Myocyte (in vitro differentiated cells): ENCODE measurements at places on chromosomes 3 and 15.

GRCh38 chr3:184227481-184227935 lies 1.9 kb upstream of the VWA5B2 start:
- peak; percentile 34 for DNase-seq

DNA sequence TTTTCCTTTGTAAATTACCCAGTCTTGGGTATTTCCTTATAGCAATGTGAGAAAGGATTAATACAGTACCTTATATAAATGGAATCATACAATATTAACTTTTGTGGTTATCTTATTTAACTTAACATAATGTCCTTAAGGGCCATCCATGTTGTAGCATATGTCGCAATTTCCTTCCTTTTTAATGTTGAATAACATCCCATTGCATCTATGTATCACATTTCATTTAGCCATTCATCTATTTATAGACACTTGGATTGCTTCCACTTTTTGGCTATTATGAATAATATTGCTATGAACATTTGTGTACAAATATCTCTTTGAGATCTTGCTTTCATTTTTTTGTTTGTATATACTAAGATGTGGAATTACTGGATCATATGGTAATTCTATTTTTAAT lies 342.2 kb downstream of the PDCD6IP start:
- no peak for DNase-seq

- DNase-seq = no peak
These were observed 100.6 kb upstream of the TSC22D2 start for GRCh38 chr3:150307311-150308036.

DNA sequence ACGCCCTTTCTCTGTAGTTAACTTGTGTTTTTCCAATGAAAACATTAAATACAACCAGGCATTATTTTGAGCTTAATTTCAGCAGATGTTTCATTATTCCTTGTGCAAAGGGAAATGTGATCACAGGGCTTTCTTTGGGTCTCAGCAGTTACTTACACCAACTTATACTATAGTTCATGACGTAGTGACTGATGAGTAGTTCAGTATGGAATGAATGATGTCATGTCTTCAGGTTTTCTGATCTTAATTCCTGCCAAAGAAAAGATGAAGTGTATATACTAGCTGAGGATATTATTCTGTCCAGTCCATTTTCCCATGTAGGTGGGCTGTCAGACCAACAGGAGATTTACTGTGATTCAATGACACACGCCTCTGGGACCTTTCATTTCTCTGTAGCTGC lies 61.3 kb downstream of the MYRIP start:
- no peak for DNase-seq

DNA sequence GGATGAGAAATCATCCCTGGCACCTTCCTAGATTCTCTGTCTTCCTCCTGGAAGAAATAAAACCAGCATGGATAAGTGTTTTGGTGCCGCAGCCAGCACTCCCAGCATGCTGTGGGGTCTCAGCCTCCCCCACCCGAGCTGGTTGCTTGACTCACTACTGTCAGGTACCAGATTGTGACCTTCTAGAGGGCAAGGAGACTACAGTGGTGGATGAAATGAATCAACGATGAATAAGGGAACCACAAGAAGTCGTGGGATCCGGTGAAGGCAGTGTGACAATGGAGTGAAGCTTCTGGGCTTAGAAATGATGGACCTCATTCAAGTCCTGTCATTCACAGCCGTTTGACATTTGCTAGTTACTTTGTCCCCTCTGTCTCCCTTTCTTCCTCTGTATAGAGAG lies 50.2 kb upstream of the SLCO3A1 start:
- no peak for DNase-seq

DNA sequence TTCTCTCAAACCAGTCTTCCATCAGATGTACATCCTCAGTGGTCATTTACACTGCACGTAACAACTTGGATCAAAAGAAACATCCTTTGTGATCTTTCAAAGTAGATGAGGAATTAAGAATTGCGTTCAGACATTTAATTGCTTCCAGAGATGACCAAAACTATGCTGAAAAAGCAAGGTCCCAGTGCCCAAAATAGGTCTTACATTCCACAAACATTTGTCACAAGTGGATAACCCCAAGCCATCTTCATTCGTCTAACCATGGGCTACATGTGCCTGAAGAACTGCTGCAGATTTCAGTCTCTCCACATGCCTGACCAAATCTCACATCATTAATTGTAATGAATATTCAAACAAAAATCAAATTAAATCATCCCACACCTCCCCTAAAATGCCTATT lies 273.6 kb downstream of the SHOX2 start:
- DNase-seq = peak; percentile 38

GRCh38 chr3:154304936-154305335 lies 19.4 kb downstream of the DHX36 start:
- no peak for DNase-seq

DNA sequence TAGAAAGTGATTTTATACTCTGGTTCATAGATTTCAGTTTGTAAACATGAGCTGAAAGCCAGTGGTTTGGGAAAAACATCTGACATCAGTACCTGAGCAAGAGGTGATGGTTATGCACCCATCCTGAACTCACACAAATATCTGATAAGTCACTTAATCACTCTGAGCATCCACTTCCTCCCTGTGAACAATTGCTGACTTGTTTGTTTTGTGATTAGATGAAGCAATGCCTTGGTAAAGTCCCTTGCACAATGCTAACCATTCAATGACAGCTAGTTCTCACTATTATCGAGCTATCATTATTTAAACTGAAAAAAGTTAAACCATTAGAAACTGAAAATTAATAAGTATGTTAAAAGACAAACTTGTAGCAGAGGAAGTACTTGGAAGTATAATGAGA lies 303.0 kb downstream of the PLOD2 start:
- no peak for DNase-seq

- DNase-seq = no peak
These were observed 202.8 kb downstream of the CADM2 start for GRCh38 chr3:85161544-85161943.

GRCh38 chr3:134597390-134597970 lies 53.3 kb downstream of the KY start:
- no peak for DNase-seq

GRCh38 chr3:116759316-116759715 lies 49.7 kb downstream of the TUSC7 start:
- no peak for DNase-seq

DNA sequence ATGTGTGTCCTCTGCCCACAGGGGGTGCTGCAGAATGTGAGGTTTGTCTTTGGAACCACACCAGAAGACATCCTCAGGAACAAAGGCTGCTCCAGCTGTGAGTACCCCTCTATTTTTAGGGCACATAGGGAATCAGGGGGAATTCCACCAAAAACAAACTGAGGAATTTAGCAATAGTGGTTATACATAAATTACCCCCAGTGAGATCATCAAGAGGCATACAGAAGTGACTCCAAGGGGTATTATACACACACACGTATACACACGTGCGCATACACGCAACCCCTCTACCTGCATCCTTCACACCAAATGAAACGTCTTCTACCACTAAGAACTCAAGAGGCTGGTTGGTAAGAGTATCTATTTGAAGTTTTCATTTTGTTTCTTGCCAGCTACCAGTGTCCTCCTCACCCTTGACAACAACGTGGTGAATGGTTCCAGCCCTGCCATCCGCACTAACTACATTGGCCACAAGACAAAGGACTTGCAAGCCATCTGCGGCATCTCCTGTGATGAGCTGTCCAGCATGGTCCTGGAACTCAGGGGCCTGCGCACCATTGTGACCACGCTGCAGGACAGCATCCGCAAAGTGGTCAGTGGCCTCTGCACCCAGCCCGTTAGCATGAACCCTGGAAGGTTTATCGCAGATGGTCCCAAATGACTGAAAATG lies 2.9 kb downstream of the THBS1 start:
- DNase-seq = peak; percentile 83

GRCh38 chr3:64265646-64266045 lies 40.4 kb upstream of the PRICKLE2 start:
- DNase-seq = no peak

DNA sequence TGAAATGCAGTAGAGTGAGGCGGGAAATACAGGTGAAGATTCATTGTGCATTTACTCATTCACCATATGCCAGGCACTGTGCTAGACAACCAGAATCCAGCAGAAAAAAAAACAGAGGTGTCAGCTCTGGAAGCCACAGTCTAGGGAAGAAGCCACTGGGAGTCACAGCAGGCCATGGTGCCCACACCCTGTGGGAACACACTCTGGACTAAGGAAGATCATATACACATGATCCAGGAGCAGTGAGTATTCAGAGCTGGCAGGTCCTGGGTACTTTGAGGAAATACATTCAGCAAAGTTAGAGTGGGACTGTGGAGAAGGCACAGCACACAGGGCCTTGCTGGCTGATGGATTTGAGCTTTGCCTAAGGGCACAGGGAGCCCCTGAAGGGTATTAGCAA lies 14.8 kb downstream of the FAM240A start:
- DNase-seq = no peak

DNA sequence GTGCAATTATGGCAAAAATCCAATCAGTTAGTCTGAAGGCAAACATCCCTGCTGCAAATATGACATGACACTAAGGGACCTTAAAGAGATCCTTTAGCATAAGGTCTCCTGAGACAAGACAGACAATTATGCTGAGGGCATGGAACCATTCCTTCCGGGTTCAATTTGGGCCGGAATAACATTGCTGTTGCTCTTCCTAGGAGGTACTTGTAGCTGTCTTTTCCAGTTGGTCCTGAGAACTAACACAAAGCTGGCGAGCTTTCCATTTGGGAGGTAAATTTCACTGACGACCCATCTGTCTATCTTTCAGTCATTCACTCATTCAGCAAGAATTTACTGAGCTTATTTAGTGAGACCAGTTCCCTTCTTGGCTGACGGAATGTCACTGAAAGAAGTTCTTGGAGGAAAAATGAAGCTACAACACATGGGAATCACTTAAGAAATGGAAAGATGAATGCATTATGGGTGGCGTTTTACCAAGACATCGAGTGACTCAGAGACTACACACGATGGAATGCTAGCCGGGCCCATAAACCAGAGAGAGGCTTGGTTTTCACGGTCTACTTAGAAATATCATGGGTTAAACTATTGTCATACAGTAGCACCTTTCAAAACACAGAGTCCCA lies 215.5 kb downstream of the PDZRN3 start:
- DNase-seq = peak; percentile 50

DNA sequence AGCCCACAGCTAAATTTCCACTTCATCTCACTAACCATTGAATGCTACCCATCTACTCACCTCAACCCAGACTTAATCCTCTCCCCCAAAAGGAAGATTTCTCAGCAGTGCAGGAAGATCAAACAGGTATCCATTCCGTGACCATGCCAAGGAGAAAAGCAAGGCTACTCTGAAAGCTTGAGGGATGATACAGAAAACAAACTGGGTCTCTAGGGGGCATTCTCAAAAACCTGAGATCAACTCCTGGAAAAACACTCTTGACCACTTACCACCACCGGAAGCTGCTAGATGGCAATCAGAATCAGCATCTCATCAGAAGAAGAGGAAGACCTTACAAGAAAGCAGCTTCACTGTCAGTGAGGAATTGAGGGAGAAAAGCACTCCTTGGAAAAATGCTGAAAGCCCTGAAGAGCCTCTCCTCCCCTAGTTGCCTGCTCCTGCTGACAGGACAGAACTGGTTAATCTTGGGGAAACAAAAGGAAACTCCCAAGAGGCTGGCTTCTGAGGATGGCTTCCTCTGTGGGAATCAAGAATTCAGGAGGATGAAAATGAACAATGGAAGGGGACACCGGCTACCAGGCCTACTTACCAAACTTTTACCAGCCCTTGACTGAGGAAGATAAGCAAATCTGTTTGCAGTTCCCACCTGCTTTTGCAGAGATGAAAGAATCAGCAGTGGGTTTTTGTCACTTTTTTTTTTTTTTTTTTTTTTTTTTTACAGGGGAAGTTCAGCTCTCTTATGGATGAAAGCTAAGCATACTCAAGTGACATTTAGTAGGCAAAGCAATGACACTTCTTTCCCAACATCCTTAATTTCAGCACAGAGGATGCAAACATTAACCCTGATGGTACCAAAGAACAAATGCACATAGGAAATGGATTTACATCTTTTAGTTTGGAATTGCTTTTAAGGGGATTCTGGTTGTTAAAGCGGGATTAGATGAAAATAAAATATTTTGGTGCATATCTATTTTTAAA lies at the start of gene ATP8B4:
Gene ATP8B4 (minus strand): TSS at position 171 of the 978 bp plus-strand sequence. CDS start 12,267 bp downstream, outside the sequence.
- DNase-seq = no peak

- no peak for DNase-seq
These were observed 161.1 kb upstream of the UBE2E1 start for GRCh38 chr3:23644676-23645075.
